Inflammatory macrophage treated with lipopolysaccharide for 4 hours (primary cell): ENCODE measurements at places on chromosomes 1 and 21.
A peak's percentile ranks its signal among the peaks of the same experiment; 100 is the strongest.

DNA sequence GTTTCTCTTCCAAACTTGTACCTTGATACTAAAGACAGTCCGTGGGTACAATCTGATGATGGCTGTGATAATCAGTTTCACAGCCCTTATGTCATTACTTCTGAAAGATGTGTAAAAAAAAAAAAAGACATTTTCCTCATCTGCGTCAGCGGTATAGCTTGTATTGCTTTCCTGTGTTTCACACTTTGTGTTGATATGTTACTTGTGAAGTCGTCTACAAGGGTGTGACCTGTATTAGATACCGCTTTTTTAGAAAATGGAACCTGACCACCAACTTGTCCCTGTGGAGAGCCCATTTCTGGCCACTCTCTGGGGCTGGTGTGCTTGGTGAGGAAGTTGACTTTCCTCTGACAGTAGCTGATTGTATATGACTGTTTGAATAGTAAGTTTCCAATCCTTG lies 50.5 kb downstream of the PEX14 start:
- no peak for DNase-seq

- no peak for DNase-seq
Observed at GRCh38 chr1:116104667-116105066, 6.5 kb upstream of the MAB21L3 start.

GRCh38 chr1:17447501-17447992 lies 8.1 kb upstream of the RCC2 start:
- DNase-seq: no peak

DNA sequence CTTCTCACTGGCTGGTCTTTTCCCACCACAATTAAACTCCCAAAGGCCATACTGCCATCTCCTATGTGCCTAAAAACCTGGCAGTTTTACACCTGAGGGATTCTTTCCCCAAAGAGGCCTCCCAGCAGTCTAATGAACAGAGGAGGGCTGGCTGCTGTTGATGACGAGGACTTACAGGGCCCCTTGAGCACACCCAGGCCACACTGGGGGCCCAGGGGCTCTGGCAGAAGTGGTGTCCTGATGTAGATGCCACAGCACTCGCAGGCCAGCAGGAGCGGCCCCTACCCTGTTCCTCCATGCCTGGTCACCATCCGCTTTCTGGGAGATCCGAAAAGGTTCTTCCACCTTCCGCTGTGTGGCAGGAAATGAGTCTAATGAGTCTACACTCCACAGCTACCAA lies 24.2 kb downstream of the POFUT2 start:
- no peak for DNase-seq

DNA sequence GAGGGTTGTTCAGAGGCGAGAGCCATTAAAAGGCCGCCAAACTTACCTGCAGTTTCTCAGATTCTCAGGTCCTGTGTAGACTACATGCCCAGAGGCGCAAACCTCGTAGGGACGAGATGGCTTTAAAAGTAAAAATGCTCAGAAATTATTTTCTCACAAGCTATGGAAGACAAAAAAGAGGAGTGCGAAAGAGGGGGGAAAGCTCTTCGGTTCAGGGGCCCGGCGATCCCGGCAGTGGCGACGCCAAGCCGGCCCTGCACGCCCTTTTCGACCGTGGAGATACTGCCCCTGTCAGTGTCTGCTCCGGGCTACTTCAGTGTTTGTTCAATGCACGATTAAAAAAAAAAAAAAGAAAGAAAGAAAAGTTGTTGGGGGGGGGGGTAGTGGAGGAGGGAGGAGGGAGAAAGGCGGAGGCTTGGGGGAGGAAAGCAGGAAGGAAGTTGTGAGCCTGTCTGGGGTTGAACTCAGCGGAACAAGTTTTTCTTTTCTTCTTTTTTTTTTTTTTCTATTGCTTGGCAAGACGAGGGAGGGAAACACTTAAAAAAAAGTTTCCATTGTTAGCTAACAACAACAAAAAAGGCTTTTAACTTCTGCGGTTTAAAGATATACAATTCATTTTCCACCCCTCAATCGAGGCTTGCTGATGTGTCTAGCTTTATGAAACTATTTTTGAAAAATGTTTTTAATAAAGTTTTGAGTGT lies at the start of gene ITPKB:
Gene ITPKB (minus strand): TSS at position 288 of the 701 bp plus-strand sequence. CDS start 1,824 bp downstream, outside the sequence.
- DNase-seq: peak; percentile 79

- DNase-seq: peak; percentile 82
Observed at GRCh38 chr21:45076245-45076711, 1.9 kb downstream of the ADARB1 start.

DNA sequence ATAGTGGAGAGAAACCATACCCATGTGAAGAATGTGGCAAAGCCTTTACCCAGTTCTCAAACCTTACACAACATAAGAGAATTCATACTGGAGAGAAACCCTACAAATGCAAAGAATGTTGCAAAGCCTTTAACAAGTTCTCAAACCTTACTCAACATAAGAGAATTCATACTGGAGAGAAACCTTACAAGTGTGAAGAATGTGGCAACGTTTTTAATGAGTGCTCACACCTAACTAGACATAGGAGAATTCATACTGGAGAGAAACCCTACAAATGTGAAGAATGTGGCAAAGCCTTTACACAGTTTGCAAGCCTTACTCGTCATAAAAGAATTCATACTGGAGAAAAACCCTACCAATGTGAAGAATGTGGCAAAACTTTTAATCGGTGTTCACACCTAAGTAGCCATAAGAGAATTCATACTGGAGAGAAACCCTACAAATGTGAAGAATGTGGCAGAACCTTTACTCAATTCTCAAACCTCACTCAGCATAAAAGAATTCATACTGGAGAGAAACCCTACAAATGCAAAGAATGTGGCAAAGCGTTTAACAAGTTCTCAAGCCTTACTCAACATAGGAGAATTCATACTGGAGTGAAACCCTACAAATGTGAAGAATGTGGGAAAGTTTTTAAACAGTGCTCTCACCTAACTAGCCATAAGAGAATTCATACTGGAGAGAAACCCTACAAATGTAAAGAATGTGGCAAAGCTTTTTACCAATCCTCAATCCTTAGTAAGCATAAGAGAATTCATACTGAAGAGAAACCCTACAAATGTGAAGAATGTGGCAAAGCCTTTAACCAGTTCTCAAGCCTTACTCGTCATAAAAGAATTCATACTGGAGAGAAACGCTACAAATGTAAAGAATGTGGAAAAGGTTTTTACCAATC lies 80.0 kb downstream of the JMJD4 start:
- no peak for DNase-seq

DNA sequence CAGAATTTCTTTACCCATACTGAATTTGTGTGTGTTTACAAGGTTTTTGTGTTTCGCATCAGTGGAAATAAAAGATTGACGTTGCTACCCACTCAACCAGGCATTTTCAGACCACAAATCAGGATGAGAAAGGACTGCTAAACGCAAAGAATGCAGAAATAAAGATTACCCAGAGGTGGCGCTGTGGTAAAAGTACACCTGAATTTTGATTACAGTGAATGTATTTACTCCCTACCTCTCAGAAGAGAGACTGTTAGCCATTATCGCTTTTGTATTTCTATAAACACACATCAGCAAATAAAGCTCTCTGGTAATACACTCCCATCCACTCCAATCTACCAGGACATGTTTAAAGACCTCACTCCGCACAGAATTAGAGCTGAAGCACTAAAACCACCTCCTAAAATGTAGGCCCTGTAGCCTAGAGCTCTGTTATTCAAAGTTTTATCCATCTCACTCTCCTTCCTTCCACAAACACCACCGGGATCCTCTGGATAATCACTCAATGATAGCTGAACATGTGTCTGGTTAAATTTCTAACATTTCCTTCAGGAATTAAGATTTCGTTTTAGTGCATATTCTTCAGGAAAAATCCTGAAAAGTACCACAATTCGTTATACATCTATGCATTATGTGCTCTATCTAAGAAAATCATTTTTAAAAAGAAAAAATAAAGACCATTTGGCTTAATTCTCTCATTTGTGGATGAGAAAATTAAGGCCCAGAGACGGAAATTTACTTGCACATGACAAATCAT lies 2.5 kb upstream of the LMO4 start:
- DNase-seq: peak; percentile 43

GRCh38 chr1:218516526-218516925 lies 171.4 kb downstream of the TGFB2 start:
- no peak for DNase-seq

GRCh38 chr1:235533476-235534168 lies 29.4 kb upstream of the B3GALNT2 start:
- no peak for DNase-seq

DNA sequence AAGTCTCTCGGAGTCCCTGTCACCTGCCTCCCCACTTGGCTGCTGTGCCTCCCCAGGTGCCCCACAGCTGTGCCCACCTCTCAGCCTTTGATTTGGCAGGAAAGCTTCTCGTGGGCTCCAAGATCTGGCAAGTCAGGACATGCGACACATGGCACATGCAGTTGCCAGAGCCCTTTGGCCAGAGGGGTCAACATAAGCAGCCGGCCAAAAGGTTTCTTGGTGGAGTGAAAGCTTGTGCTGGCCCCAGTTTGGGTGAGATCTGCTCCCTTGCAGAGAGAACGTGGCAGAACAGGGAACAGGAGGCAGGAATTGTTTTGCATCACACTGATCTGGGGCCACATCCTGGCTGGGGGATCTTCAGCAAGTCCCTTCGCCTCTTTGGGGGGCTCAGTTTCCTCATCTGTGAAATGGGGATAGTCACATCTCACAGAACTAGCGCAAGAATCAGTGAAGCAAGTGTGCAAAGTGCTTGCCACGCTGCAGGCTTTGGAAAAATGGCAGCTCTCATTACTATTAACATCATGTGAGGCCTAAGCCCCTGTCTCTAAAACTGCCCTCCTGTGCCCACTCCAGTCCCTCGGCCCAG lies 232.6 kb downstream of the TRABD2B start:
- DNase-seq: no peak

DNA sequence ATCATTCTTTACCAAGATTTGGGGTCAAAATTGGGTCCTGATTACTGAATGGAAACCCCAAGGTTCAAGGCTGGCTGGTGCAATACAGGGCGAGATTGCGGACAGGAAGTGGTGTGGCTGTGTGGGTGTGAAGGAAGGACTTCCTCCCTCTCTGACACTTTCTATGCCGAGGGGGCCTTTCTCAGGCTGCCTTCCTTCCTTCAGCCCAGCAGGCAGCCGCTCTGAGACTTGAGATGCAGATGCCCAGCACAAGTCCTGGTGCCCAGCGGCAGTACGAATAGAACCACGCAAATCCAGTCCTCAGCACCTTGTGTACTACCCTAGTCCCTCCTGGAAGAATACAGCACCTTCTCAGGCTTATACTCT lies 16.3 kb downstream of the BATF3 start:
- peak; percentile 94 for DNase-seq

GRCh38 chr1:22443332-22443731 lies 8.3 kb upstream of the ZBTB40 start:
- DNase-seq: no peak

DNA sequence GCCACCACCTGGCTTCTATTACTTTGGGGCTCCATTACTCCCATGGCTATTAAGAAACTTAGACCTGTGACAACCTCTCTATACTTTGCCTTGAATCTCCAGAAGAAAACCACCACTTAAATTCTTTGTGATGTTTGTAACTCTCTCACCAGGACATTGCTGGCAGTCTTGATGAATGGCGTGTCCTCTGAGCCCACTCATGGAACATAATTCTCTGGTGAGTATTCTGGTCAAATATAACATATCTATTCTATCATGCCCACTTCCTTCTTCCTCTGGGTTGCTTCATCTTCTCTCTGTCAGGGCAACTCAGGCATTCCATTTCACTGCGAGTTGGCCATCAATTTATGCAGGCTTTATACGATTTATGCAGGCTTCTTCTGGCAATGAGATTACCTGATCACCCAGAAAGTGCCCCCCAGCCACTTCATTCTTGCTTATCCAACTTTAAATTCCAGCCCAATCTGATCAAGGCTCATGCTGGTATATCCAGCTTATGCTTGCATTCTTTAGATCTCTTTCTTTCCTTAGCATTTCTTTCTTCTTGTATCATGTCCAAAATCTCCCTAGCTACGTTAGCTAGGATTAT lies 112.0 kb upstream of the CHRM3 start:
- no peak for DNase-seq

DNA sequence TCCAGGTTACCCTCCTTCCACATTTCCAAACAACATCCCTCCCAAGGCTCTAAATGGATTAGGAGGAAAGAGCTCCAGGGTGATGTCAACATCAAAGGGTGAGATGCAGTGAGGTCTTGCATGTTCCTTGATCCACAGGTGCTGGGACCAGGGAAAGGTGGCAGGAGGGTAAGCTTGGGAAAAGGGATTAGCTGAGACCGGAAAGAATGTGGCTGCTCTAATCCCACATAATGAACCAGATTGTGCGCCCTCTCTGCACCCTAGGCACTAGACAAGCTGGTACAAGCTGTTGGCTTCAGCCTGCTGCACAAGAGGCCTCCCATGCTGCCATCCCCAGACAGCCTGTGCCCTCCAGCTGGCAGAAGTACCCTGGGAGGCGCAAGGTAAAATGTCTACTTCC lies 34.9 kb downstream of the PLXNA2 start:
- no peak for DNase-seq

GRCh38 chr1:207844371-207844770 lies 66.6 kb downstream of the CD34 start:
- DNase-seq: peak; percentile 73

DNA sequence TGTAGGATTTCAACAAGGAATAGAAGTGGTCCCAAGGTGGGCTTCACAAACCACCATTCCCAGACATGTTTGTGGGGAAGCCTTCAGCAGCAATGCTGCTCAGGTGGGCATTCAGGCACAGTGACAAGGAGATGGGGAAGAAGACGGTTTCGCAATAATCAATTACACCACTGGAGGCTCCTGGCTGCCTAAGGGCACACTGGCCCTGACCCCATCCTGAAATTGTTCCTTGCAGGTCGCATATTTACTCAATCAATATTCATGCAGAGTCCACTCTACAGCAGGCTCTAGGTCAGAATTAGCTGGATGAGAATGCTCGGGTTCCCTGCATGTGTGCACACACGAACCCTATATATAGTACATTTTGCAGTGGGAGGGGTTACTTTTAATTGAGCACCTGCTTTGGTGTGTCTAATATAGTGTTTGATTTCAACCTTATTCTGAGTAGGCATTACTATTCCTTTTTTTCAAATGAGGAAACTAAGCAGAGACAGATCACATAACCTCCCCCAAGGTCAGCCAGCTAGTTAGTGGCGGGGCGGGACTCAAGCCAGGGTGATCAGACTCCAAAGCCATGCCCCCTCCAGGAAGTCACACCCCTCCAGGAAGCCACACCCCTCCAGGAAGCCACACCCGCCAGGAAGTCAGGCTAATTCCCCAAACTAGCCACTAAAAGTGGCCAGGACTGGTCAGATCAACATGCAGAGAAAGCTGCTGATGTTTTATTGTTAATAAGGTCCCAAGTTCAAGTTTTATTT lies 106.5 kb downstream of the HLCS start:
- DNase-seq: peak; percentile 80

- DNase-seq: no peak
Observed at GRCh38 chr1:1306070-1306660, 1.6 kb downstream of the ACAP3 start.
